ENCODE measurements at places on chromosomes 13 and 19.

DNA sequence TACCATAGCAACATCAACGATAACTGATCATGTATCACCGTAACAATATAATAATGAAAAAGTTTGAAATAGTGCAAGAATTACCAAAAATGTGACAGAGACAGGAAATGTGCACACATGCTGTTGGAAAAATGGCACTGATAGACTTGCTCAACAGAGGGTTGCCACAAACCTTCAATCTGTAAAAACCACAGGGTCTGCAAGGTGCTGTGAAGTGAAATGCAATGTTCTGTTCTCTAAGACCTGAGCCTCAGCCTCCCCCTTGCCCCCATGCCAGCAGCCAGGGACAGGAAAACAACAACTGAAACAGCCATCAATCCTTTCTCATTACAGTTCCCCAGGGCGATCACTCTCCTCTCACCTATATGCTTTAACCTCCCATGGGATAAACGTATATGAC lies 88.4 kb downstream of the USP12 start:
- no peak for DNase-seq

DNA sequence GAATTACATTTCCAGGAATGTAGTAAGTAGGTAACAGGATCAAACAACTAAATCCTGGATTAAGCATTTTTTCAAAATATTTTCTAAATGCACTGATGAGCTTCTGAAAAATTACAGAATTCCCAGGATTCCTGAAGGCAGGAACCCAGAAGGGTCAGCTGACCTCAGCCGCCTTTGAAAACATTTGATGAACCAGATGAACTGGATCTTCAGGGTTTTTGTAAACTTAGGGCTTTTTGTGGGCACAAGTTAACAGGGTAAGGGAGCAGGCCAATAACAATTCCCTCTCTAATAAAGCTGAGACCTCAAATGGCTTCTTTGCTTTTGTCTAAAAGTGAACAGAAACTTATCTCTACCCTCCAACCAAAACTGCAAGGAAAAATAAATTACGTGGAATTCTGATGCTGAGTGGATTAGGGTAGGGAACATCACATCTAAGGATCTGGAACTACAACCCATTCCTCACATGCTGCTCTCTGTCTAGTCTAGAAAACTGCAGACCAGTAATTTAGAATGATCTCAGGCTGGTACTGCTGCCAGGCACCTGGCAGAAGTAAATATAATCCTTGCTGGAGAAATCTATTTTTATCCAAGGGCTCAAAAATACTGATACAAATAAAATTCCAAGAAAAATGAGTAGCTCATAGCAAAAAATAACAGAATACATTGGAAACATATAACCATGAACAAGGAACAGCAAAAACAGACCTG lies 48.2 kb upstream of the N4BP2L1 start:
- DNase-seq = no peak

- DNase-seq = no peak
Measured at GRCh38 chr19:23321953-23322549, 71.9 kb upstream of the ZNF724 start.

GRCh38 chr19:5588906-5589676 lies 21.3 kb upstream of the TINCR start:
- no peak for DNase-seq

- DNase-seq = no peak
Measured at GRCh38 chr19:30882411-30883005, 466.7 kb downstream of the TSHZ3 start.

DNA sequence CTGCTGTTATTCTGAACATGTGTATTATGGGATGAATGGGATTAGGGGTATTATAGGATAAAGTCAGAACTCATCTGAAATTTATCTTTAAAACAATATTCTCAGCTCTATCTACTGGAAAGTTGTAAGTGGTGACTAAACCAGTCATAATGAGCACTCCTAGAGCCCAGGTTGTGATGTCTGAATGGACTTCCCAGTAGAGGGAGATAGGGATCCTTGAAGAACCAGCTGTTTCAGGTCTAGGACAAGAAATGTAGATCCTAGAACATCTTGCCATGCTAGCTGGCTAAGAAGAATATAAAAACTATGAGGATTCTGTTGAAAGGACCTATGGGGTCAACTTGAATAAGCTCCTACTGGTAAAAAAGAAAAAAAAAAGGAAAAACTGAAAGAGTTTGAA lies 310.8 kb downstream of the SLC7A1 start:
- DNase-seq = no peak

DNA sequence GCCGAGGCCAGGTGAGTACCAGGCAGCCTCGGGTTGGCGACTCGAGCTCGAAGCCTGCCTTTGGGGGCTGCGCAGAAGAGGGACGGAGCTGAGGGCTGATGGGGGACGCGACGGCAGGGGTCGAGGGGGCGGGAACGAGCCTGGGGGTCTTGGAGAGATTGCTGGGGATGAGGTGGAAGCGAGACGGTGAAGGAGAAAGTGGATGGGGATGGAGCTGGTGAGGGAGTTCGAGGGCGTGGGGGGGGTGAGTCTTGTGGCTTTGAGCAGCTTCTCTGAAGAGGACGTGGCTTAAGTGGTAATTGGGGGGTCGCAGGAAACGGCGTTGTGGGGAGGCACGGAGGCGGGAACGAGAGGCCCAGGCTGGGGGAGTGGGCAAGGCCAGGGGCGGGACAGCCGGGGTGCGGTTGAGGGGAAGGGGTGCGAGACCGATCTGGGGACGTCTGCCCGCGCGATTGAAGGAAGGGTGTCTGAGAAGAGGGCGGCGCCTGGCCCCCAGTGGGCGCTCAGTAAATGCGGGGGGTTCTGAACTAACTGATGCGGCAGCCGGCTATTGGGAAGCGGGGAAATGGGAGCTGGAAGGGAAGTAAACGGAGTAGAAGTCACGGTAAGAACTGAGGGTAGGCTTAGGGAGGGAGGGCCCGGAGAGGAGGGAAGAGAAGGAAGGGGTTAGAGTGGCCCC lies 426 bp downstream of the MYO9B start:
- no peak for DNase-seq

DNA sequence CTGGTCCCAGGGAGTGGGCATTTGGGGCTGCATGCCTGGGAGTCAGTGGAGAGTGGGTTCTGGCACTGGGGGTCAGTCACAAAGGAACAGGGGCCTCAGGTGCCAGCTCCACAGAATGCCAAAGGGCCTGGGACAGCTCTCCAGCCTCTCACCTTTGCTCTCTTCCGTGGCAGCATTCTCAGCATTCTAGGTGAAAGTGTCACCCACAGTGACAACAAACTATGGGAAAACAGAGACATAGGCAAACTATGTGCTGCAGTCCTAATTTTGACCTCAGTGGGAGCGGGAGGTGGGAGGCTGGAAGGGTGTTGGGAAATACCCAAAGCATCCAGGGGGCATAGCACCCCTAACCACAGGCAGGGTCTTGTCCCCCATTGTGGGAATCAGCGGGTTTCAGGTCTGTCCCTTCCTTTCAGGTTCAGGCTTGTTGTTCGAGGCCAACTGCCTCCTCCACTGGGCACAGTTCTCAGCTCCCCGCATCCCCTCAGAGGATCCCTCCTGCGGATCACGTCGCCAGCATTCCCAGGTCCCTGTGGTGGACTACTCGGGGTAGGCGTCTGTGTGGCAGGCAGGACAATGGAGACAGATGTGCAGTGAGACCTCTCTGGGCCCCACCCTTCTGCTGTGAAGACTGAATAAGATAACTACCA lies 52.4 kb downstream of the TSHZ3 start:
- no peak for DNase-seq

- peak; percentile 62 for DNase-seq
Measured at GRCh38 chr19:29672933-29673336, 7.7 kb downstream of the PLEKHF1 start.

GRCh38 chr13:43446126-43446525 lies 340.6 kb downstream of the ENOX1 start:
- DNase-seq = no peak

- no peak for DNase-seq
Measured at GRCh38 chr13:112722433-112723263, 32.8 kb downstream of the ATP11A start.

- no peak for DNase-seq
Measured at GRCh38 chr13:51303063-51303552, 36.4 kb upstream of the SERPINE3 start.
